ENCODE measurements at places on chromosomes 3 and 15.

- DNase-seq, result no peak
Measured at GRCh38 chr3:195102609-195103467, 168.1 kb downstream of the XXYLT1 start.

DNA sequence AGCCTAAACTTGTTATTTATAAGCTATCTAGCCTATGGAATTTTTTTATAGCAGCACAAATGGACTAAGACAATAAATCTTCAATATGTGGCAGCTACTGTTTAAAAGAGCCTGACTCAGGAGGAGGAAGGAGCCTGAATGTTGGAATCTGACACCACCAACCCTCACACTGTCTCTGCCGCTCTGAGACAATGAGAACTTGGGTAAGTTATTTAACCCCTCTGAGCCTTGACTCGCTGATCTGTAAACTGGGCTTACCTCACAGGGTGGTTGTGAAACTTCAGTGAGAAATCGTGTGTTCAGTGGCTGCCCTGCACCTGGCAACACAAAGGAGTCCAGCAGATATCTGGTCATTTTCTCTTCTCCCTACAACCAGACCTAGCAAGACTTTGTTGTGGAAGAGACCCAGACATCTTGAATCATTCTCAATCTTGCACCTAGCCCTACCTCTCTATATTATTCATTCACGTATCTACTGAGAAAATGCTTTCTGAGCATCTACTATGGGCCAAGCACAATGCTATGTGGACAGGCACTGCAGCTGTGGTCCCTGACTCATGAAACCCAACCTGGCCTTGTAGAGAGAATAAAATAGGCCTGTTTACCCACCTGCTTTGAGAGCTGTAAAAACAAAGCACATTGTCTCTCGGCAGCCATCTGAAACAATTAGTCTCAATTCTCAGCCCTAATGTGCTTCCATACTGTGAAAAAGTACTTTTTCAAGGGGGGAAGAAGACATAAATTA is 81.9 kb upstream of the SLC25A36 start:
- no peak for DNase-seq

- no peak for DNase-seq
Measured at GRCh38 chr3:123781571-123782275, 102.4 kb downstream of the MYLK start.

DNA sequence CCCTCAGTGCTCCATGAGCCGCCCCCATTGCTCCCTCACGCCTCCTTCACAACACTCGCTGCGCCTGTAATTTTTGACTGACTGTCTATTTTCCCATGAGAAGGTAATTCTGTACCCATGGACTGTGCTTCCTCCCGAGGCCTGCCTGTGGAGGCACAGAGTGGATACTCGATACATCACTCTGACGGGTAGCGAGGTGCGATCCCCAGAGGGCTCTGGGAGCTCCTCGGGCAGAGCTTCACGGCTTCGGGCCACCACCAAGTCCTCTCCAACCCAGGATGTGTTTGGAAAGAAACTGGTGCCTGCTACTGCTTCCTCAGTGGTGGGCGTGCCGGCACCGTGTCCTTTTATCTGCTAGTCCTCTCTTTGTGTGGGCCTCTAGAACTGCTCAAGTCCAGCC is 108.6 kb upstream of the DLG1 start:
- no peak for DNase-seq

GRCh38 chr15:93300796-93301195 is 211.8 kb upstream of the RGMA start:
- no peak for DNase-seq

DNA sequence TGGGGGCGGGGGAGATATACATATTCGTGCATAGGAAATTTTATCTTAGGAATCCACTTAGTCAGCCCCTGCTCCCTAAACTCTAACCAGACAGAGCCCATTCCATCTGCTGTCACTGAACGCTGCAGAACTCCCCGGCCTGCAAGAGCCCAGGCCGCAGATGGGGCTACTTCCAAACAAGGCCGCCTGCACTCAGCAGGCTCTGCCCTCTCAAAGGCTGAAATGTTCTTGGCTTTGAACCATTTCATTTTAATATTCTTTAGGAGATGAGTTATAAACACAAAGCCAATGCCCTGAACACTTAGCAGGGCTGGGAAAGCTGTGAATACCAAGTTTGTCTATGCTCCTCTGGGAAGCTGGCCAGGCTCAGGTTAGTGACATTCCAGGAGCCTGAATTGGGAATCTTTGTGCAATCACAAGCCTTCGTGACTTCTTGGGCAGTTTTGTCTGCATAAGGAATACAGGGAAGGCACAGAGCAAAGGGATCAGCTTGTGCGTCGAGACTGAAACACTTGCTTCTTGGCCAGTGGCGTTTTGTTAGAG is 65.0 kb downstream of the SYNM start:
- no peak for DNase-seq

DNA sequence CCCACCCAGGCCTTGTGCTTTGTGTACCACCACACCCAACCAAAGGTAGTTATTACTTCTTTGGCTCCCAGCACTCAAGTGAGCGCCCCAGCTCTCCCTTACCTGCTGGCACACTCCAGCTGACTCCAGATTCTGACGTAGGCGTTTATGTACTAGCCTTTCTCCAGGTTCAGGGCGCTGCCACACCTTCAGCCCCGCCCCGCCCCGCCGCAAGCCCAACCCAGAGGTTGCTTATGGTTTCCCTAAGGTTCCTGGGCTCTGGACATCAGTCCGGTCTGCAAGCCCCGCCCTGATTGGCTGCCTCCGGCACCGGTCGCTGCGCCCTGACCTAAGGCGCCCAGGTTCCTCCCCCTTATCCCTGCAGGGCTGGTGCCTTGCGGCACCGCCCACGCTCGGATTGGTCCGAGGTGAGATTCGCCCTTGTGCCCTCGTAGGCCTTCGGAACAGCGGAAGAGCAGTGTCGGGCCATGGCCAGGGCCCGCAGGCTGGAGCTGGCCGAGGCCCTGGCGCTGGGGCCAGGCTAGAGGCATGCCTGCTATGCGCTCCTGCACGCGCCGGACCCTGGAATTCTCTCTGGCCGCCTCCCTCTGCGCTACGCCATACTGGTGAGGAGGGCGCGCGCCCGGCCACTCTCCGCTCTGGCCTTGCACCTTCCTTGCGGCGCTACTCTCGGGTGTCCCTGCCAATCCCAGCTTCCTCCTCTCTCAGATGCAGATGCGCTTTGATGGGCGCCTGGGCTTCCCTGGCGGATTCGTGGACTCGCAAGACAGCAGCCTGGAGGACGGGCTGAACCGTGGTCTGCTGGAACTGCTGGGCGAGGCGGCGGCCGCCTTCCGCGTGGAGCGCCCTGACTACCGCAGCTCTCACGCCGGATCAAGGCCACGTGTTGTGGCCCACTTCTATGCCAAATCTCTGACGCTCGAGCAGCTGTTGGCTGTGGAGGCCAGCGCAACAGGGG is 19.8 kb upstream of the NUDT16 start:
- no peak for DNase-seq

DNA sequence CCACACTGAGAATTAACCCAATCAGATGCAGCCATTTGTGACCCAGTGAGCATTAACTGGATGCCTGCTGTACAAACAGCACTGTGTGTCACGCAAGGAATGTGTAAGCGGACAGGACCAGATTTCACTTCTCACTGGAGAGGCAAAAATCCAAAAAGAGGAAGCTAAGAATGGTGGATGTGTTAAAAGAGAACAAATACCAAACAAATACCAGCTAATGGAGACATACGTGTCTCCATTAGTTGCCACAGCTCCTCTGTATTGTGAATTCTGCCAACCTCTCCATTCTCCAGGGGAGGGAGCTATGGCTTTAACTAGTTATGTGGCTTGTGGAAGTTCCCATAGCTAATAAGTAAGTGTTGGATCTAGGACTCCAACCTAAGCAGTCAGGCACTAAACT is 2.6 kb downstream of the LTF start:
- DNase-seq, result no peak

DNA sequence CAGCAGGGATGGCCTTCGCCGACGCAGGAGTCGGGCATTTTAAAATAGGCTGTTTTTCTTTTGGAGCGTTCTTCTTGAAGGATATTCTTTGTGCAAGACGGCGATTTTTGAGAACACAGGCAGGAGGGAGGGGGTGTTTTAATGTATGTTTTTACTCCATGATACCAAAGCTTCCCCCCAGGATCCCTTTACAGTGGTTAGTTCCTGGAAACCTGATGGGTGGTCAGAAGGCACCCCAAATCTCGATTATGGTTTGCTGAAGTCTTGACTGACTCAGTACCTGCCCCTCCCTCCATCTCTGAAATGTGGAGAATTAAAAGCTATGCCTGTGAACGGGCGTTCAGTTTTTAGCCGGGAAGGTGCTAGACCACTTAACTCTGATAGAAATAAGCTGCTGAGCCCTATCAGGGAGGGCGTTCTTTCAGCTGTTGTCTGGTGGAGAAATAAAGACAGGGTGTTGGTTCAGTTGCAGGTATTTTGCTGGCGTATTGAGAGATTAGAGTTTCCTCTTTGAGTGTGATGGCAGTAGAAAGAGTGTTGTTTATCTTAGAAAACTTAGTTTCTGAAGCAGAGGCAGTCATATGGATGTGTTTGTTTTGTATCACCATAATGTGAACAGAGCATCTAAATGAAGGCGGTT is 3.4 kb downstream of the IGF1R start:
- peak; percentile 16 for DNase-seq

- DNase-seq, result no peak
Measured at GRCh38 chr3:24145481-24145880, 200.4 kb downstream of the NR1D2 start.

GRCh38 chr3:42578054-42578453 is 3.7 kb downstream of the SEC22C start:
- no peak for DNase-seq

- DNase-seq, result no peak
Measured at GRCh38 chr15:81929557-81929956, 116.3 kb downstream of the MEX3B start.

- peak; percentile 39 for DNase-seq
Measured at GRCh38 chr3:177197727-177198460, 612 bp upstream of the TBL1XR1 start.

GRCh38 chr3:187290503-187290902 is 1.0 kb downstream of the MASP1 start:
- DNase-seq, result no peak

- no peak for DNase-seq
Measured at GRCh38 chr3:127669541-127670228, 3.1 kb upstream of the ABTB1 start.

GRCh38 chr15:65377105-65377975 is 462 bp downstream of the IGDCC3 start:
- DNase-seq, result no peak

GRCh38 chr15:67114846-67115585 is 49.6 kb downstream of the SMAD3 start:
- DNase-seq, result no peak

- DNase-seq, result no peak
Measured at GRCh38 chr3:152556731-152557254, 278.1 kb upstream of the P2RY1 start.

- no peak for DNase-seq
Measured at GRCh38 chr3:111906656-111907055, 47.6 kb downstream of the PHLDB2 start.

DNA sequence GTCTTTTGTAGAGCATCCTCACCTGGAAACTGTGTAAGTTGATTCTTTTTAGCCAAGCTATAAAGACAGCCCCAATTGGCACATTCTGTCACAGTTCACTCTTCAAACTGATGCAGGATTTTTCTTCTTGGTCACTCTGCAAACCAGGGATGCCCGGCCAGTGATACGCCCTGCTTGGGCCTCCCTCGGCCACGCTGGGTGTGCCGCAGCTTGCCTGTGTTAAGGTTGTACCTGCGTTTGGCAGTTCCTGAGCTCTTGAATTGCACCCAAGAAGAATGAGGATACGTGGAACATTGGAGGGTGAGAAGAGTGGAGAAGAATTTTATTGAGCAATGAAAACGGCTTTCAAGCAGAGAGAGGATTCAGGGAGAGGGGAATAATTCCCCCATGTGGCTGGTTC is 49.9 kb downstream of the PSMD6 start:
- DNase-seq, result no peak

DNA sequence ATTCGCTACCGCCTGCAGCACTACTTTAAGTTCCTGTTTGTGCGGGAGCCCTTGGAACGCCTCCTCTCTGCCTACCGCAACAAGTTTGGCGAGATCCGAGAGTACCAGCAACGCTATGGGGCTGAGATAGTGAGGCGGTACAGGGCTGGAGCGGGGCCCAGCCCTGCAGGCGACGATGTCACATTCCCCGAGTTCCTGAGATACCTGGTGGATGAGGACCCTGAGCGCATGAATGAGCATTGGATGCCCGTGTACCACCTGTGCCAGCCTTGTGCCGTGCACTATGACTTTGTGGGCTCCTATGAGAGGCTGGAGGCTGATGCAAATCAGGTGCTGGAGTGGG is 995 bp downstream of the CHST14 start:
- DNase-seq, result peak; percentile 22

GRCh38 chr3:40655551-40655950 is 130.8 kb downstream of the ZNF621 start:
- DNase-seq, result no peak

GRCh38 chr3:65037861-65038260 is 350.1 kb upstream of the ADAMTS9 start:
- DNase-seq, result no peak

DNA sequence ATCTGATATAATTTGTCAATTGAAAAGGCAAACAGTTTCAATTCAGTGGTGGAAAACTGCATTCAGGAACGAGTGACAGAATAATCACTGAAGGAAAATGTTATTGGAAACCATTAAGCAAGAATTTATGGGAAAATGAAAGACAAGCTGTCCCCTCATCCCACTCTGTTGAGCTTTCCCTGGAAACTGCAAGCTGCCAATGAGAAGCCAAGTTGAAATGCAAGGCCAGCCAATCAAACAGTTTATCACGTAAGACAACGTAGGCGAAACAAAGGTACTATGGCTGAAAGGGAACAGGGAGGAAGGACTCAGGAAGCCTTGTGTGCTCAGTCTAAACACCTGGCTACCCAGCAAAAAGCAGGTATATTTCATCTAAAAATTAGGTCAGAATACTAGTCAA is 187.9 kb upstream of the ATP10A start:
- DNase-seq, result no peak

GRCh38 chr3:47362701-47363100 is 18.1 kb upstream of the PTPN23 start:
- no peak for DNase-seq

DNA sequence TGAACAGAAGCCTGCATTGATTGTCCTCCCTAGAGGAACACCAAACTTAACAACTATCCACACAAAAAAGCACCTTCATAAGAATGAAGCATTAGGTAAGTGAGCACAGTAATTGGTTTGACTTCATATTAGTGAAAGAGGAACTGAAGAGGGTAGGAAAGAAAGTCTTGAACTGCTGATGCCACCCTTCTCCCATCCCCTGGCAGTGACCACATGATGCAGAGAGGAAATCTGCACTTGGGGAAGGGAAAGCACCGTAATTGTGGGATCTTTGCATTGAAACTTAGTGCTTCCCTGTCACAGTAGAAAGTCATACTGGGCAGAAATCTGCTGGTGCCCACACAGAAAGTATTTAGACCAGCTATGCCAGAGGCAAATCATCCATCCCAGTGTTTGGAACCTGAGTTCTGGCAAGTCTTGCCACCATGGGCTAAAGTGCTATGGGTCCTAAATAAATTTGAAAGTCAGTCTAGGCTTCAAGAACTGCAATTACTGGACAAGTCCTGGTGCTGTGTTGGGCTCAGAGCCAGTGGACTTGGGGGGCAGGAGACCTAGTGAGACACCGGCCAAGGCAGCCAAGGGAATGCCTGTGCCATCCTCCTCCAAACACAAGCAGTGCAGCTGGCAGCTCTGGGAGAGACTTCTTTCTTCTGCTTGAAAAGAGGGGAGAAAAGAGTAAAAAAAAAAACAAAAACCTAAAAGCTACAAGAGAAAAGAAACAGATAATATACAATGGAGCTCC is 63.6 kb downstream of the SLC15A2 start:
- DNase-seq, result no peak
